Spinal cord (tissue), 10 donors: ENCODE measurements at places on chromosomes 2 and 18. TPM values are rescaled to one million over a fixed set of nuclear protein-coding genes. Genes with fewer than 3 reads are reported as not detected.

DCDC2C gene
- 0.73 TPM for polyA plus RNA-seq

ZBTB7C gene
- polyA plus RNA-seq = 10.1 TPM

CYS1 gene
- polyA plus RNA-seq = 4.0 TPM

BOLA3 gene
- polyA plus RNA-seq = 50.2 TPM

SUMO1 gene
- 151 TPM for polyA plus RNA-seq

LDLRAD4 gene
- polyA plus RNA-seq = 33.1 TPM

CRYBA2 gene
- 0.63 TPM for polyA plus RNA-seq

IRS1 gene
- polyA plus RNA-seq = 19.0 TPM

CNTNAP5 gene
- 16.7 TPM for polyA plus RNA-seq

DLX2 gene
- not detected for polyA plus RNA-seq

COQ10B gene
- 22.7 TPM for polyA plus RNA-seq

DYNAP gene
- polyA plus RNA-seq = not detected

RFX8 gene
- polyA plus RNA-seq = 1.1 TPM

ANKRD53 gene
- polyA plus RNA-seq = 4.9 TPM

TYMS gene
- 70.3 TPM for polyA plus RNA-seq

LRATD1 gene
- polyA plus RNA-seq = 66.8 TPM

HRH4 gene
- polyA plus RNA-seq = 0.18 TPM

NT5DC4 gene
- not detected for polyA plus RNA-seq

PPP1R1C gene
- polyA plus RNA-seq = 7.8 TPM

RETSAT gene
- polyA plus RNA-seq = 36.4 TPM

ELAC1 gene
- 13.1 TPM for polyA plus RNA-seq

STPG4 gene
- 0.35 TPM for polyA plus RNA-seq

RAX gene
- not detected for polyA plus RNA-seq

RNF103 gene
- polyA plus RNA-seq = 37.7 TPM

TFCP2L1 gene
- polyA plus RNA-seq = 0.52 TPM

LOXL3 gene
- polyA plus RNA-seq = 18.8 TPM

CCDC148 gene
- 3.3 TPM for polyA plus RNA-seq

CAD gene
- polyA plus RNA-seq = 49.2 TPM

REG3A gene
- not detected for polyA plus RNA-seq

LOXHD1 gene
- polyA plus RNA-seq = 0.29 TPM

FOXI3 gene
- 0.26 TPM for polyA plus RNA-seq

LYG2 gene
- polyA plus RNA-seq = 0.98 TPM

ACTG2 gene
- 6.9 TPM for polyA plus RNA-seq
